OCI-LY7 (cell line): ENCODE measurements at places on chromosomes 12 and 14.

DNA sequence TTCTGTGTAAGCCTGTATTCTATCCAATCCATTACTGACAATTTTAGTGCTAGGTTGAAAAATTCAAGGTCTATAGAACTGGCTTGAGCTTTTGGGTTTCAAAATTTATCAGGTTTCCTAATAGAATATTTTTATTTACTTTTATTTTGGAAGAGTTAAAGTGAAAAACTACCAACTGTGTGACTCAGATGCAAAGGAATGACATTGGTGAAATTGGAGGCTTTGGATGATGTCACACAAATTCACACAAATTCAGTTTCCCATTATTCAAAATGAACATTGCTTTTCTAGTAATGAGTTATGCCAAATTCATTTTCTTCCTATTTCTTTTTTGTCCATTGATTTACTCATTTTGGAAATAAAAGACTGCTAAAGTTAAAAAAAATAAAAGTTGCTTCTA is 186.9 kb downstream of the ALX1 start:
- no peak for DNase-seq

GRCh38 chr12:53820514-53821306 is 68.9 kb upstream of the CISTR start:
- DNase-seq, result no peak

- no peak for DNase-seq
Measured at GRCh38 chr14:49460662-49461061, 125.5 kb downstream of the RPS29 start.

DNA sequence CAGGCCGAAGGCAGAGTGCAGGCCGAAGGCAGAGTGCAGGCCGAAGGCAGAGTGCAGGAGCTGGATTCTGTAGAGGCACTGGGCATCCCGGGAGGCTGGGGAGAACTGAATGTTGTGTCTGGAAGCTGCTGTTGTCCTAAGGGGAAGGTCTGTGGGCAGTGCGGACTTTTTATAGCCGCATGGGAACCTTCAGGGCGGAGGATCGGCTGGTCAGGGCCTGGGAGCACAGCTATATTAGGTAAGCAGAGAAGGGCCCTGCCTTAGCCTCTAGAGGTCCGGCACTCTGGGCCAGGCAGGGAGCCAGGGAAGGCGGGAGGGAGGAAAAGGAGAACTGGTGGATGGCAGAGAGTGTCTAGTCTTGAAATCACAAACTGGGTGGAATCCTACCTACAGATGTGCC is 14.2 kb downstream of the CABP1 start:
- no peak for DNase-seq

- DNase-seq, result no peak
Measured at GRCh38 chr12:3974883-3975282, 101.7 kb upstream of the PARP11 start.

DNA sequence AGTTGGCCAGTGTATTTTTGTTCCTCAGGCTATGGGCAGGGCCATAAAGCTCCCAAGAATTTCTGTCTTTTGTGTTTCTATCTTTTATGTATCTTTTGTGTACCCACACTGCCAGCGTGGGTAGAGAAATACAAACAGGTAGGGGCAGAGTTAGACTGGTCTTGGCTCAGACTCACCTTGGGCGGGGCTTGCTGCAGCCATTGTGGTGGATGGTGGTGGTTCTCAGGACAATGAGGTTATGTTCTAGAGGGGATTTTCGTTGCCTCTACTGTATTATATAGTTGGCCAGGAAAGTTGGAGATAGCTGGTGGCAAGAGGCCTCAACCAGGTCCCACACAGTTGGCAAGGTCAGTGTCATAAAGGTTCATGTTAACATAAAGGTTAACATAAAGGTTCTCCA is 977.5 kb upstream of the LRFN5 start:
- DNase-seq, result no peak

DNA sequence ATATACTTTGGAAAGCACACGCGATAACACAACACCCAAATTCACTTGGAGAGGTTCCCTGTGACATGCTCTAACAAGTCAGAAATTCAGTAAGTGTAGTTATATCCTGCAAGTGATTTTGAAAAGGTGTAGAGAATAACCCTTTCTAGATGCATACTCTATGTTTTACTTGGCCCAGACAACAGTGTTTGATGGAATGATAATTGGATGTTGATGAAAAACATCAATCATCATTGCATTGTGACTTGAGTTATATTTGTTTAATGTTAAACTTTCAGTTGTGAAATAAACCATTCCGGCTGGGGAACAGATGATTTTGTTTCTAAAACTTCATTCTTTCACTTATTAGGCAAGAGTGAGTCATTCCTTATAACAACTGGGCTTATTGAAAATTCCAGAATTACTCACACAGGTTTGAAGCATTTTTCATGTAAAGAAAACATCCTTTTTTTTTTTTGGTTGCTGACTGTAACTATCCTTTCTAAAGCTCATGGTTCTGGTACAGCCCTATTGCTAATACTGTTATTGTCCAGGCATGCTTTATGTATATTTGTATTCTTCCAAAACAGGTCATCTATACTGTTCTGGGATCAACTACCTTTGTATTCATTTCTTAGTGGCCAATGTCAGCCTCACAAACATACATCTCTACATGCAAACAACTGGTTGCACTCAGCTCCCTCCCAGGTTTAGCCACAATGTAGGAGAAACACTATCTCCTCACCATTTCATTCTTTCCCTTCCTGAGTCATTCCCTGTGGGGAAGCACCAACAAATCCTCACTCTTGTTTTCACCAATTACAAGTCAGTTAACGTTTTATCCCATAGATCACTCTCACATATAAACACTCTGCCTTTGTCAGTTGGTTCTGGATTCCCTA is 121.2 kb upstream of the LRIG3 start:
- no peak for DNase-seq

GRCh38 chr14:105602799-105603793 is 76.7 kb downstream of the TMEM121 start:
- DNase-seq, result no peak

- no peak for DNase-seq
Measured at GRCh38 chr12:79006306-79006705, 141.7 kb downstream of the SYT1 start.

GRCh38 chr12:124463341-124463921 is 104.0 kb downstream of the NCOR2 start:
- DNase-seq, result no peak

DNA sequence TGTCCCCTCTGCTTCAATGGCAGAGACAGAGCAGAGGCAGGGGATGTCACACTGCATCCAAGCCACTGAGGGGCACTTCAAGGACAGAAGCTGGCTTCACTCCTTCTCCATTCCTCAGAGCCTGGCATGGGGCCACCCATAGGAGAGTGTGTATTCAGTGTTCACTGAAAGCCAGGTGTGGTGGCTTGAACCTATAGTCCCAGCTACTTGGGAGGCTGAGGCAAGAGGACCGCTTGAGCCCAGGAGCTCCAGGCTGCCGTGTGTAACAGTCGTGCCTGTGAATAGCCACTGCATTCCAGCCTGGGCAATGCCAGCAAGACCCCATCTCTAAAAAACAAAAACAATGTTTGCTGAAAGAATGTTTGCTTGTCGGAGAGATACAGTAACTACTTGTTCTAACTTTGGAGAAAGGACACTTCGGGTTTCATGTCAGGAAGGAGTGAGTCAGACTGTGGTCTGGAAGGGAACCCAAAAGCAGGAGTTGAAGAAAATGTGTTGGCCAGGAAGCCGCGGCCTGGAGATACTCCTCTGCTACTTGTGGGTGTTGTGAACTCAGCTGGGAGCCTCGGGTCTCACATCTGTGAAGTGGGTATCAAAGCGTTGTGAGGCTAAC is 43.4 kb downstream of the ELK3 start:
- no peak for DNase-seq

DNA sequence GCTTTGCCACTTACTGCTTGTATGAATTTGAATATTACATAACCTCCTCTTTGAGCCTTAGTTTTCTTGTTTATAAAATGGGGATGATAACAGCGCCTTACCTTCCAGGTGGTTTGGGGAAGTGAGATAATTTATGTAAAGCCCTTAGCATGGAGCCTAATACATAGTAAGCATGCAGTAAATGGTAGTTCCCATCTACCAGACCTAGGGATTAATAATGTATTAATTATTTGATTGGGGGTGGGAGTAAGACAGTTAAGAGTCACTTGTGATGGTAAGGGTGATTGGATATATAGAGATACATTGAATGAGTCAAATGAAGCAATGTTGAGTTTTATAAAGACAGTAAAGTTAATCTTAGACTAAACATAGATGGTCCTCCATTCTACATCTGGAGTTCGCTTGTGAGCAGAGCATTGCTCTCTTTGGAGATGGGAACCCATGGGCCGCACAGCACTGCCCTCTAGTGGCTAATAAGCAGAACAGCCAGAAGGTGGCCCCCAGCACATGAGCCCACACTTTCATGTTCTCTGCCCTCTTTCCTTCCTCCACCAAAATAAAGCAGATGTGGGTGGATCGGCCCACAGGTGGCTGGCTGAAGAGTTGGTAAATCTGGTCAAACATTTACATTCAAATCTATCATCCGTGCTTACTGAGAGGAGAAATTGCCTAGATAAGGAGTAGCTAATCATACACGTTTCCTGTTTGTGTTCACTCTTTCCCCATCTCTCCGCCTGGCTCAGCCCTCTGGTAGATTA is 26.5 kb upstream of the TAMALIN start:
- peak; percentile 72 for DNase-seq

DNA sequence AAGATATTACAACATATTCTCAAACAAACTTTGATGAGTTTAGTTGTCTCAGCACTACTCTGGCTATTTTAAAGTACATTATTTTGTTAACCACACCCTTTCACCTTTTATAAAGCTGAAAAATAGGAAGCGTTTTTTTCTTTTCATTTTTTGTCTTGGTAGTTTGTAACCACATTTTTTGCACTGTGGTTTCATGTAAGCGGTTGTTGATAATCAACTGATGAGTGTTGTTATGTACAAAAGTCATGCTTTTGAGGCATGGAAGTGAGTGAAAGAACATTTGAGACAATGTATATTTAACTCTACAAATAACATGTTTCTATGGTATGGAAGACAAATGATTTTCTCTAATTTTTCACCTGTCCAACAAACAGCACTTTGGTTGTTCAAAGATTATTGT is 52.1 kb upstream of the ATP2B1 start:
- peak; percentile 13 for DNase-seq

- no peak for DNase-seq
Measured at GRCh38 chr12:120722784-120723183, 2.8 kb upstream of the ACADS start.

DNA sequence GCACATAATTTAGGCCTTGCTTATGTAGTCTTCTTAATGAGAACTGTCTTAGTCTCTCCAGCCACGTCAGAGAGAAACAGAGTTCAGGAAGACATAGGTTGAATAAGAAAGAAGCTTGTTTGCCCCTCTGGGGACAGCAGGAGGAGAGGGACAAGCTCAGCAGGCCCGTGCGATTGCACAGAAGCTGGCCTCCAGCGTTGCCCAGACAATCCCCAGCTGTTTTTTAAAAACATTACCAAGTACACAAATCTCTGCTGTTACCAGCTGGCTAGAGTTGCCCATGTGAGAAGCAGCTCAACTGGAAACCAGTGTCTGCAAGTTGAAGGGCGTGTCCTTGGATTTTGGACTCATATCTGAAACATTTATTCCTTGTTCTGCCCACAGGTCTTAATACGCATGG is 232.6 kb downstream of the EFCAB11 start:
- DNase-seq, result no peak

DNA sequence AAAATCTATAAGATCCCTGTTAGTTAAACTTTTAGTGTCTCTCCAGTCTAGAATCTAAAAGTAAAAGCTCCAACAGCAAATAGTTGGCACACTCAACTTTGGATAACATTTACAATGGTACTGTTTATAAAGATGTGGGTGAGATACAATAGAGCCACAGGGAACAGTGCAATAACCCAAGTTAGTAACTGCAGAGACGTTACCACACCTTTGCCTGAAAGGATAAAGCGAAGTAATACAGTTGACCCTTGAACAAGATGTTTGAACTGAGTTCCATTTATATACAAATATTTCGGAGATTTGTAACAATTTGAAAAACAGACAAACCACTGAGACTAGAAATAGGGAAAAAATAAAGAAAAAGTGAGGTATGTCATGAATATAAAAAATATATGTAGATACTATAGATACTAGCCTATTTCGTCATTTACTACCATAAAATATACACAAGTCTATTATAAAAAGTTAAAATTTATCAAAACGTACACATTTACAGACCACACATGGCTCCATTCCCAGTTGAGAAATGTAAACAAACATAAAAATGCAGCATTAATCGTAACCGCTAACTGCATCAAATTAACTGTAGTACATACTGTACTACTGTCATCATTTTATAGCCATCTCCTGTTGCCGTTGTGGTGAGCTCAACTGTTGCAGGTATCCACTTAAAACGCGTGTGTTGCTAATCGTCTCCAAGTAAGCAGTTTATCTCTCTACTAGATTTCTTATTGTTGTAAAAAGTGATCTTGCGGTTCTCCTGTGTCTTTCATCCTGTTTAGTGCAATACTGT is 56.5 kb upstream of the HIF1A start:
- DNase-seq, result no peak

DNA sequence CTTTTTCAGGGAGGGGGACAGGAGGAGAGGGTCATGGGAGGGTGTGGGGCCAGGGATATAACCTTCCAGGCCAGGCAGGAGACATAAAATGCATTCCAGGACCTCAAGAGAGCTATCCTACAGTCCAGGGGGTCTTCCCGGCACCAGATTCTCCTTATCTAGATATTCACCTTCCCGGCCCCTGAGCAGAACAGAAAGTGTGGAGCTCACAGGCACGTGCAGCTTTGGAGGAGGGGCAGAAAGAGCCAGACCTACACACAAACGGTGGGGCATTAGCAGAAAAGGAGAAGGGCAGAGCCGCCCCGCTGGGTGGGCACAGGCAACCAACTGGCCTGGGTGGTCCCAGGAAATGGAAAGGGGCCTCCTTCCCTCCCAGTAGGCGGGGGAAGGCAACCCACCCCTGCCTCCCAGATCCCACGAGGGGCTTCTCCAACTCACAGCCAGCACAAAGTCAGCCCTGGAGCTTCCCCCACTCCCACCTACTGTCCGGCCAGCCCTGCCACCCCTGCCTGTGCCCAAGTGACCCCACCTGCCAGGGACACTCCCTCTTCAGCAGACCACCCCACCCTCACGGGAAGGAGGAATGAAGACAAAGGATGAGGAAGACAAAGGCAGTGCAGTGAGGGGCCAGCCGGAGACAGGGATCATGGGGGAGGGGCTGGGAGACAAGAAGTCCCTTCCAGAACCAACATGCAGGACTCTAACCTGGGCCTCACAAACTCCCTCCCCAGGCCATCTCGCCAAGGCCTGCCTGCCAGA is 33.3 kb downstream of the CCDC85C start:
- DNase-seq, result no peak

- DNase-seq, result no peak
Measured at GRCh38 chr14:81826081-81826480, 292.4 kb upstream of the SEL1L start.

DNA sequence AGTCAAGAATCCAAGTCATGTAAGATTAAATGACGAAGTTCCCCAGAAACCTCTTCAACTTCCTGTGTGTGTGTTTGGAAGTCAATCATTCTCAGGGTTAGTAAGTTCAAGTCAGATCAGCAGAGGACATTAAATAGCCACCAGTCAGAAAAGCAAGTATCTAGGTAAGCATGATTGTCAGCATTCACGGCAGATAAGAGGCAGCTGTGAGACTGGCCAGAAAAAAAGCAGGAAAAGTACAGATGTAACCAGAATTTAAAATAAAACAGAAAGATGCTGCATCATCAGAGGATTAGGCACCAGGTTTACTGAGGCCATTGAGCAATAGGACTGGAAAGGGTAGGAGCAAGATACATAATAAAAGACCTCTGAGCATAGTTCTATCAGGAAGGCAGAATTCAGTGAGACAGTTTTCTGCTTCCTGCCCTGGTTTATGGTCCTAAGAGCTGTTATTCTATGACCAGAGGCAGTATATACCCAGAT is 606.9 kb downstream of the FSCB start:
- DNase-seq, result no peak

- DNase-seq, result no peak
Measured at GRCh38 chr12:131986910-131987309, 37.2 kb downstream of the EP400 start.

GRCh38 chr14:93285044-93285443 is 47.8 kb downstream of the BTBD7 start:
- DNase-seq, result no peak
